ENCODE measurements at places on chromosomes 6 and 20. TPM values are rescaled to one million over a fixed set of nuclear protein-coding genes. Genes with fewer than 3 reads are reported as not detected.

ACSS1 gene
- 15.5 TPM for total RNA-seq

- no peak overlapping the region for H3K4me3 ChIP-seq
- H3K36me3 ChIP-seq = no peaks in the 10 kb centered on the region
- peaks cover 8% of the 10 kb centered on the region for H3K27me3 ChIP-seq
- DNase-seq = no peak
- H3K4me1 ChIP-seq = no peaks in the 10 kb centered on the region
These were observed 70.8 kb downstream of the EYA2 start for GRCh38 chr20:46965477-46965876.

GRCh38 chr6:87754828-87755227, 52.8 kb upstream of the AKIRIN2 start:
- H3K4me1 ChIP-seq = peaks cover 16% of the 10 kb centered on the region
- no peak overlapping the region for H3K4me3 ChIP-seq
- no peaks in the 10 kb centered on the region for H3K36me3 ChIP-seq
- H3K27me3 ChIP-seq = peaks cover 26% of the 10 kb centered on the region
- no peak for DNase-seq
- H3K27ac ChIP-seq = no peak overlapping the region

DNA sequence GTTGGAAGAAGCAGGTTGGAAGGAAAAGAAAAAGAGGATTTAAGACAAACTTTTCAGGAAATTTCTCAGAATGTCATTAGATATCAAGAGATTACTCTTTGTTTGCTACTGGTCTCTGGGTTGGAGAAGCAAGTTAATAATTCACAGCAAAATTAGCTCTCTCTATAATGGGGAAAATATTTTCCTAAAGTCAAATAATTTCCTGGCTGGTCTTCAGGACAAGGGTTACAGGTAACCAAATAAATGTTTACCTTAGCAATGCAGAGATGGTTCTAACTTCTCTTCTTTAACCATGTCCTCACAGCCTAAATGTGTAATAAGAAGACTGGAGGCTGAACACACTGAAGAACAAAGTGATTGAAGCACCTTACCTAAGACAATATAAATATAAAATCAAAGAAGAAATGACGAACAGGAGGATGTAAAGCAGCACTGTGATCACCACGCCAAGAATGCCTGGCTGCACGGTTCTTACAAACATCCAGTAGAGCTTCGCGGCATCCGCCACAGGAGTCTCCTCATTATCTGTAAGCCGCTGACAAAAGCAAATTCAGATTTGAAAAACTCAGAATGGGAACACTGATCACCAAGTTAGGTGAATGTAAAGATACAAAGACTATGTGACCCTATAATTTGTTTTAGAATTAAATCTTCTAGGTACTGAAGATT, 717.5 kb downstream of the TFAP2A start:
- no peaks in the 10 kb centered on the region for H3K27me3 ChIP-seq
- no peaks in the 10 kb centered on the region for H3K36me3 ChIP-seq
- no peak overlapping the region for H3K4me3 ChIP-seq
- H3K27ac ChIP-seq = no peak overlapping the region
- no peak for DNase-seq

All from activated T-helper 2 cell treated with anti-CD3 and anti-CD28 coated beads, Interferon-gamma antibody, Interleukin-2, Interleukin-4, amounts not matched to agents 10 μg/mL and 5 μg/mL and 100 μg/mL, durations not matched to agents 14 hours and 24 hours and 36 hours (primary cell).